ENCODE measurements at places on chromosomes 5 and 9.

GRCh38 chr9:80382211-80382891, 810.6 kb downstream of the TLE4 start:
- no peak for DNase-seq

- no peak for DNase-seq
Measured at GRCh38 chr5:169804861-169805260, 167.8 kb downstream of the DOCK2 start.

DNA sequence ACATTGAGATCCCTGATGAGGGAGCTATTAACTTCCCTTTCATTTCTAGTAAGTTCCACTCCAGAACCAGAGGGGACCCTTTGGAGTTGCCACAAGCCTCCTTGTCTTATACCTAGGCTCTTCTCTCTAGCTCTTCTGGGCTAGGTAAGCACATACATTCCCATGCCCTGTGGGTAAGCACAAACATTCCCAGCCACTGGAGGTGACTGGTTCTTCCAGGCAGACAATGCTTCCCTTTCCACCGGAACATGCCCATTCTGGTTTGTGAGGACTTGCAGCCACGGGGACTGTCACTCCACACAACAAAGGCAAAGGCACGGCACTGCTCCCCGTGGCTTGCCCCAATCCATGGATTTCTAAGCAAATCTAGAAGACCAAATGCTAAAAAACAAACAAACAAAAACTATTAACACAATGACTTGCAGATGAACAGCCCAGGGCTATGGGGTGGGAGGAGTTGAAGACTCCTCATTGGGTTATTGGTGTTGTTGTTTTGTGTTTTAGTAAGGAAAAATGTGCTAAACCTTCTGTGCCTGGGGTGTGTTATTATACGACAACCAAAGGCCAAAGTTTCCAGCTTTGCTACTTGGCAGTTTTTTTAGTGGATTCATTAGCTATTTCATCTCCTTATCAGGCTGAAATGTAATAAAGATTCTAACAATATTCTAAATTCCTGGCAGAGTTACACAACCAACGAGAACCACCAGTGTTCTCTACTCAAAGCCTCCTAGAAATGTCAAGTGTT, 276.2 kb downstream of the SYK start:
- no peak for DNase-seq

GRCh38 chr5:104513121-104513602, 950.6 kb upstream of the NUDT12 start:
- DNase-seq: no peak

- DNase-seq: no peak
Measured at GRCh38 chr5:59209758-59210359, 627.0 kb downstream of the RAB3C start.

- DNase-seq: no peak
Measured at GRCh38 chr9:113876151-113876992, at the start of gene ZNF618. ZNF618 (plus strand) TSS chr9:113876309; CDS start chr9:113876381, 72 bp downstream.

DNA sequence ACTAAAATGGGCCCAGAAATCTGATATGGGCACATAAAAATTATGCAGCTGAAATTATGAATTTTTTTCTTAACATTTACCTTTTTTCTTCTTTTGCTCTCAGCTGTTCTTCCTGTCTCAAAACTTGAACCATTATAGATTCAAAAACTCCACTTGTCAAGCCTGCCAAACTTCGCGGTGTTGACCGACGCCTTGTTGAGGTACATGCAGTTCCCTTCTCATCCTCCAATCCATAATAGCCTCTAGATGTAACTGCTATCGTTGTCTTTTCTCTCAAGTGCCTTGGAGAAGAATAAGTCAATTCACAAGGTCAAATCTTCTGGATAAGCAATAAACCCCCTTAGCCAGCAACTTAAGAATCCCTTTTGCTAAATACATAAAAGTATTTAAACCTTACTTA, 27.2 kb downstream of the RANBP6 start:
- DNase-seq: no peak

GRCh38 chr9:4148751-4149150, 151.1 kb downstream of the GLIS3 start:
- DNase-seq: no peak

- DNase-seq: no peak
Measured at GRCh38 chr5:39209924-39210323, 9.4 kb downstream of the FYB1 start.

- DNase-seq: no peak
Measured at GRCh38 chr5:88889189-88890069, 6.4 kb upstream of the MEF2C start.

DNA sequence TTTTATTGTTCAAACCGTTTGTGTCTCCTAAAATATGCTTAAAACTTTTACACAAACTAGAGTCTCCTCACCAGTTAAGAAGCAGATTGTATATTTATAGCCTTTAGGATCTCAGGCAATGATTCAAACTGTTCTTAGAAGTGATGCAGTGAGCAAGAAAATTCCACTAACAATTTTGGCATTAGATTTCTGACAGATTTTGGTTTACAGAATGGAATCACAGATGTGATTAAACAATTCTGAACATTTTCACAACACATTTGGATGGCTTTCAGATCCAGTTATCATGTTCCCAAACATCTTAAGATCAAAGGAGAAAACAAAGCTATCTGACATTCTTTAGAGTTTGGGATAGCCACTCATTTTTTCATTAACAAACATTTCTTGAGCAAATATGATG, 181.7 kb upstream of the RIOK2 start:
- DNase-seq: no peak

DNA sequence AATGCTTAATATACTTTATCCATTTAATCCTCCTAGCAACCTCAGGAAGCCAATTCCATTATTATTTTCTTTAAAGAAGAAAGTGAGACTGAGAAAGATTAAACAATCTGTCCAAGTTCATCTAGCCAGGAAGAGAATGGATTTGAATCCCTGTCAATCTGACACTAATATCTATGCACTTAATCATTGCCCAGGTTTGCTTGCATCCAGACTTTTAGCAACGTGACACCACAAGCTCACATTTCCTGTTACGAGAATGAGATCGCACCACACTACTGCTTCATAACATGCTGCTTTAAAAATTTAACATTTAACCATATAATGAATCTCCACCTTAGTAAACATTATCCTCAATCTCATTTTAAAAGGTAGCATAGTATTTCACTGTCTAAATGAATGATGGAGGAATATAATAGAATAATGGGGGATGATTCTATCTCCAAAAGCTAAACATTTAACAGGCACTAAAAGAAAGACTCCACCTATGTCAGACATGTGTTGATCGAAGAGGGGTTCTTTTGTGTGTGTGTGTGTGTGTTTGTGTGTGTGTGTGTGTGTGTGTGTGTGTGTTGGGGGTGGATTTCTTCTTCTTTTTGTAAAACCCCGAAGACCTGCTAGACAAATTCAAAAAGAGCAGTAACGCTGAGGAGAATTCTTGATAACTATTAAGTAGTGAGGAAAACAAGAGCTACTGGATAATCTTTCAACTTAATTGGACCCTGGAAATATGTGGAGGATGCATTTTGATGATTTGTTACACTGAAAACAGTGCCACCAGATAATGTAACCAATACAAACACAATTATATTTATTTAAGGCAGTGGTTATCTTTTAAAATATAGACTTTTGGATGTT, 138.7 kb upstream of the NR3C1 start:
- DNase-seq: no peak

DNA sequence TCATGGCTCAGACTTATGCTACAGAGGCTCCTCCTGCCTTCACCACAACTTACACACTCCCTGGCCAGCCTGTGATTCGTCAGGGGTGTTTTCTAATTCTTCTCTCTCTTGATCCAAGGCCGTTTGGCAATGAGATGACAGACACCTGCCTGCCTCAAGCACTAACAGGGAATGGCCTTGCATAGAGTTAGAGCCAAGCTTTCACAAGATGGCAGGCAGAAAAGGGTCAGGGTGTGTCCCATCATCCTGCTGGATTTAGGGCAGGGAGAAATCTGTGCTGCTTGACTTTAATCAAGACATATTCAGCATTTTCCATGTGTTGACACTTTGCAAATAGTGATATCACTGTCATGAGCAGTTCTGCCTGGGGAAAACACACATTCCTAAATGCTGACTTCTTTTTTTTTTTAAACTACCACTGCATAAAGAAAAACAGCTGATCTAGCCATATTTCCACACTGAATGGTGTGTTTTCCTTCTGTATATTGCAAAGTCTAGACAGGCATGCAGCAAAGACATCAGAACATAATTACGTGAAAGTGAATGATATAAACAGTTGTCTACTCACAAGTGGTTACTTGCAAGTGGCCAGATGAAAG, 95.0 kb upstream of the SLC25A48 start:
- no peak for DNase-seq

- DNase-seq: no peak
Measured at GRCh38 chr5:139872851-139873794, 77.5 kb downstream of the PSD2 start.

DNA sequence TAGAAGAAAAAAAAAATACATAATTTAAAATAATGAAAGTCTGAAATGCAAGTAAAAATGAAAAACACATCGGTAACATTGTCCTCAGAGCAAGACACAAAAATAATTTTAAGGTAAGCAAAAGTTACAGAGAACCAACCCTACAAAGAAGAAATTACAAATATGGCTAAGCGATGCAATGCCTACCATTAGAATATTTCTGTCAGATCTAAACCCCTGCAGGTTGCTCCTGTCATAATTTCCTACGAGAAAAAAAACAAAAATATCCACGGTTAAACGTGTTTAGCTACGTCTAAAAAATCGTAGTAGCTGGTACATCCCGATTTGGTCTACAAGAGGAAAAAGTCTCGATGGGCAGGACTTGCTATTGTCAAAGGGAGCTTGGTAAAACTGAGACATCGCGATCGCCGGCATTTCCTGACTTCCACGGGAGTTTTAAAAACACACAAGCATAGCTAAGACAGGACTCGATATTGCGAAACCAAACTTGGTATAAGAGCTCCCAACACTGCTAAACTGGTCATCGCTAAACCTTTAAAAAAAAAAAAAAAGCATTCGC, 1.1 kb upstream of the ANXA2R start:
- DNase-seq: no peak

DNA sequence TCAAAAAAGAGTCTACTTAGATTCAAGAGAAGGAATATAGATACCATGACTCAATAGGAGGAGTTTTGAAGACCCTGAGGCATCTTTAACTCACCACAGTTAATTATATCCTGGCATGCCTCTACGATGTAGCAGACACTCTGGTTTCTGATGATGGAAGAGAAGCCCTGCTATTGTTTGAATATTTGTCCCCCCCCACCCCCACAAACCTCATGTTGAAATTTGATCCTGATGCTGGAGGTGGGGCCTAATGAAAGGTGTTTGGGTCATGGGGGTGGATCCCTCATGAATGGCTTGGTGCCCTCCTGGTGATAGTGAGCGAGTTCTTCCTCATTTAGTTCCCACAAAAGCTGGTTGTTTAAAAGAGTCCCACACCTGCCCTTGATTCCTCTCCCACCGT, 147.9 kb upstream of the TBCA start:
- DNase-seq: no peak

DNA sequence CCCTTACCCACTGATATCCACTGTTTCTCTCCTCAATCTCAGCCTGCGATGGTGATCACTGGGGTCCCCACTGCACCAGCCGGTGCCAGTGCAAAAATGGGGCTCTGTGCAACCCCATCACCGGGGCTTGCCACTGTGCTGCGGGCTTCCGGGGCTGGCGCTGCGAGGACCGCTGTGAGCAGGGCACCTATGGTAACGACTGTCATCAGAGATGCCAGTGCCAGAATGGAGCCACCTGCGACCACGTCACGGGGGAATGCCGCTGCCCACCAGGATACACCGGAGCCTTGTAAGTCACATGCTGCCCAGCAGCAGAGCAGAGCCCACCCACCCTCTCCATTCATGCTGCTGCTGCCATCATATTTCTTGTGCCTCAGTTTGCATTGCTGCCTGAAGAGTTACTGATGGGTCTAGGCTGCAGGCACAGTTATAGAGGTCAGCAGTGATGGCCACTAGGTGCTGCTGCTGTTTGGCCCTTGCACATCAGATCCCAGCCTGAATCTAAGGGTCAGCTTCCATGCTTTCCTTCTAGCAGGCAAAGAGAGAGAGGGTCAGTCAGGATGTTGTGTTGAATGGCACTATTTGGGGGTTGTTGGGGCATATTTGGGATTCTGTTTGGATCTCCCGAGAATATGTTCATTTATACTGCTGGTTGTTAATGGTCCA, 106.0 kb downstream of the MEGF10 start:
- DNase-seq: no peak

GRCh38 chr9:27564670-27565069, 8.6 kb downstream of the C9orf72 start:
- DNase-seq: no peak

GRCh38 chr9:3794635-3795034, 268.8 kb upstream of the RFX3 start:
- DNase-seq: no peak

DNA sequence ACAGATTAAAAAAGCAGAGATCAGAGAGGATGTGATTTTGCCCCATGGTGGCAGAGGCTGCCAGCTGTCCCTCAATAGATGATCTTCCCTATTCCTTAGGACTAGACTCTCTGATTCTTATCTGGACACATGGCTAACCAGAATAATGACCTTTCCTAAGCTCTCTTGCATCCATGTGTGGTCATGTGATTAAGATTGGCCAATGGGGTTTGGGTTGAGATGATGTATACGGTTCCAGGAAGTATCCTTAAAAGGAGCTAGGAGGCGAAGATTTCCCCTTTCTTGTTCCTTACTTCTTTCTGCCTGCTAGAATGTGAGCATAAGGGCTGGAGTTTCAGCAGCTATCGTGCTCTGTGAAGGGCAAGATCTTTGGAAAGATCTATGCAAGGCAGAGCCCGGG, 39.8 kb downstream of the FOXI1 start:
- no peak for DNase-seq

DNA sequence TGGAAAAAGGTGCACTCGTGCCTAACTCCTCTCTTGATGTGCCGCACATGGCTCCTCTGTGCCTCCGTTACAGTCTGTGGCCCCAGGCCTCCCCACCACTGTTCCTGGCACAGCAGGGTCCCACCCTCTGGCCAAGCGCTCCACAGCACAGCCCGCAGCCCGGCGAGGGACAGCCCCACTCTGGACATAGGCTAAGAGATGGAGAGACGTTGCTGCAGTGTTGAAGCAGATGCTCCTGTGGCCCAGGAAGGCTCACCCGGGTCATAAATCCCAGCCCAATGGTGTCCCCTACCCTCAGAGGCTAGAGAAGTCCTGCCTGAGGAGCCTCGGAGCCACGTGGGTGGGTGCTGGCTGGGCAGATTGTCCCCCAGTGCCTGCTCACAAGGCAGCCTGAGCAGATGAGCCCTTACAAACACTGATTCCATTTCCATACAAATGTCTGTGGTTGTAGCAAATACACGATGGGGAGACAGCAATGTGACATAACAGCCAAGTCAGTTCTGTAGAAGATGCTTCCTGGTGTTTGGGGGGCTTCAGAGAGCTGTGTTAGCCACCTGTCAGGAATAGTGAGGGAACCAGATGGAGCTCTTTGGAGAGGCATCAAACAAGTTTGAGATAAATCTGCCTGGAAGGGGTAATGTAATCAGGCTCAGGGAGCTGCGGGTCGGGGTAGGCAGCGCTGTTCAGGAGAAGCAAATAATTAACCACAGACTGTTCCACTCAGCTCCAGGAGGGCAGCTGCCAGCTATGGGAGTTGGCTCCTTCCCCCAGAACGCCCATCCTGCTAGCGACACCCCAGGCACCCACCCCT, 41.7 kb downstream of the C5orf15 start:
- no peak for DNase-seq

Data from GM18507 (cell line).